ENCODE measurements at places on chromosomes 2 and 18.
A peak's percentile ranks its signal among the peaks of the same experiment; 100 is the strongest.

DNA sequence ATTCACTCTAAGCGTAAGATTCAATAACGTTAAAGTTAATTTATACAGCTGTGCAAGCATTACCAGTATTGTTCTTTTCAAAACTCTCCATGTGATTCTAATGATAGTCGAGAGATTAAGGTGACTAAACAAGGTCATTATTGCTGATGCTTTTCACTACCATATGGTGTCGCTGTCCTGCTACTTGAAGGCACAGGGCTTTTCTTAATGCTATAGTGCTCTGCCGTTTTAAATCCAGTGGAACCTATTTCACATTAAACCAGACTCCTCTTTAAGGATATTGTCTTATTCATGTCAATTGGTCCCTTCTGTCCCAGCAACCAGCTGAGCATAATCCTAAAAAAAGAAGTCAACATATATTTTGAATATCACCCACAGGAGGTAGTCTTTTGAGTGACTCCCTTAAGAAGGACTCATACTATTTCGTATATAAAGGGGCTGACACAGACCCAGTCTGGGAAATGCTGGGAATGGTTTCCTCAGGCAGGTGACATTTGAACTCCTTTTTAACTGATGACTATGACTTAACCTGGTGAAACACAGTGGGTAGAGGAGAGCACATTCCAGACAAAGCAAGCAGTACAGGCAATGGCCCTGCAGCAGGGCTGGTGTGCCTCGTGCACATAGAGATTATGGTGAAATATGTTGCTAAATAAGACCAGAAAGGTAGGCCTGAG, 53.9 kb upstream of the CYTIP start:
- no peak for DNase-seq

- DNase-seq = no peak
Measured at GRCh38 chr2:150591496-150592285, 104.2 kb upstream of the RND3 start.

DNA sequence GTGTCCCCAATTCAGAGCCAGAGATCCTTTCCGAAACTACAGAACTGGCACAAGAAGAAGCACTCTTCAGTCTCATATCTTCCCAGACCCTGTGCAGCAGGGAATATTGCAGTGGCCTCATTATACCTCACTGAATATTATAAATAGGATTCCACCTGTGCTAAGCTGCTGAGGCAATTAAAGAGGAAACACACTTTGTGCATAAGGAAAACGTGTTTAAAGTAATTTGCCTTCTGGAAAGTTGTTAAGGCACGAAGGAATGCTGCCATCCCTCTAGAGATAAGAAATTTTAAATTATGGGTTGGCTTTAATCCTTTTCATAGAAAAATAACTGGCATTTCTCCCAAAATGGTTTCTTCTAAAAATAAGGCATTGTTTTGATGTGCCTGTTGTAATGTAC, 233.3 kb downstream of the RAB3GAP1 start:
- no peak for DNase-seq

DNA sequence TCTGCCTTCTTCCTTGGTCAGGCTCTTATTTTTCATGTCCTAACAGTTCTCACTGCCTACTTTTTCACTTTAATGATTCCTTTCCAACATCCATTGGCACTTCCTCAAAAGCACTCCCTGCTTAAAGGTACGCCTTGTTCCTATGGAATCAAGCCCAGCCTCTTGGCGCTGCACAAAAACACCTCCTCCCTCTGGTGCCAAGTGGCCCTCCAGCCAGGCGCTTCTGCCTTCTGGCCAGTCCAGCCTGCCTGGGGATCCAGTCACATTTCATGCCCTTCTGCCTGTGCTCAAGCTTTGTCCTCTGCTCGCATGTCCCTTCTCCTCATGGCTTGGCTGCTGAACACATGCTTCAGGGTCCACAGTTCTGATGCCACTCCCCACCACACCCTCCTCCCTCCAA, 6.3 kb downstream of the TPRKB start:
- DNase-seq = no peak

DNA sequence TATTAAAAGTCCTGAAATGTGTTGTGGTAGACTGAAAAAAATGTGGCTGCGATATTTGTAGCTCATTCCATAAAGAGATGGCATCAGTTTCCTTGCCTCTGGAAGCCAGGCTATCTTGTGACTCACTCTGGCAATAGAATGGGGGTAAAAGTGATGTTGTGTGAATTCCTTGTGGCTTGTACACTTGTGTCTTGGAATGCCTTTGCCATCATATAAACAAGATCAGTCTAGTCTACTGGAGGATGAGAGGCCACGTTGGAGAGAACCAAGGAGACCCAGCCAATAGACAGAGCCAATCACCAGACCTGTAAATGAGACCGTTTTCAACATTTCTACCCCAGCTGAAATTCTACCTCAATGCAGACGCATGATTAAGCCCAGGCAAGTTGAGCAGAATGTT, 254.1 kb downstream of the TRIB2 start:
- DNase-seq = no peak

- no peak for DNase-seq
Measured at GRCh38 chr18:44857081-44857480, 176.4 kb downstream of the SETBP1 start.

- DNase-seq = no peak
Measured at GRCh38 chr18:11149441-11150270, at the start of gene PIEZO2. PIEZO2 (minus strand) TSS chr18:11149569; CDS start chr18:11148588, 981 bp downstream.

- peak; percentile 43 for DNase-seq
Measured at GRCh38 chr2:136384531-136385303, 266.8 kb upstream of the CXCR4 start.

GRCh38 chr2:117555965-117556364, 258.5 kb upstream of the DDX18 start:
- DNase-seq = no peak

DNA sequence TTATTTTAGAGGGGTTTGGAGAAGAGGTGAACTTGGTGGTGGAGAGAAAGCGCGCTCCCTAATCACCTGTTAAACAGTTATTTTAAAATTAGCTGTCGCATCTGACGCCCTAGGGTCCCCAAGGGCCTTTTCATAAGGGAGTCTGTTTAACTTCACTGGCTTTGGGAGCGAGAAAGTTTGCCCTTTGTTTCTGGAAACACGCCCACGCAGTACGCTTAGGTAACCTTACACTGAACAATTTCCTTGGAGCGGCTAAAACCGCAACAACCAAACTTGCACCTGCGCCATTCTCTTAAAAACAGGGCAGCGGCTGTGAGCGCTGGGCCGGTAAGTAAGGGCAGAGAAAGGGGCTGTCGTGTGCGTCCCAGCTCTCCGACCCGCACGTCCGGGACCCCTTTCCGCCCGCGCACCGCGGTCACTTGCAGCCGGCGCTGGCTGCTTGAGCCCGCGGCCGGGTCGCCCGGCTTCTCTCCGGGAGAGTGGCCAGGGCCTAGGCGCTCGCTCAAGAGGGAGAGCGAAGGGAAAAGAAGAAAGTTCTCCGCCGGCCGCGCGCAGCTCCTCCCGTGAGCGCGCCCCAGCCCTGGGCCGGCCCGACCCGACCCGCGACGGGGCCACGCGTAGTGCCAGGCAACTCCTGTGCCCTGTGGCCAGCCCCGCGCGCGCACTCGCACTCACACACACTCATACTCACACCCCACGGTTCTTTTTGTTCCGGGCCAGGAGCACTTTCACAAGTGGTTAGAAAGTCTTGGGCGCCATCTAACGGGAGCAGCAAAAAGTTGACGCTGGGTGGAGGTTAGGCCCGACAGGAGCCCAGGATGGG, 19.2 kb downstream of the POU3F3 start:
- DNase-seq = no peak

GRCh38 chr2:220703279-220703678, 868.8 kb downstream of the EPHA4 start:
- DNase-seq = no peak

- no peak for DNase-seq
Measured at GRCh38 chr2:64562148-64562784, 38.1 kb downstream of the AFTPH start.

DNA sequence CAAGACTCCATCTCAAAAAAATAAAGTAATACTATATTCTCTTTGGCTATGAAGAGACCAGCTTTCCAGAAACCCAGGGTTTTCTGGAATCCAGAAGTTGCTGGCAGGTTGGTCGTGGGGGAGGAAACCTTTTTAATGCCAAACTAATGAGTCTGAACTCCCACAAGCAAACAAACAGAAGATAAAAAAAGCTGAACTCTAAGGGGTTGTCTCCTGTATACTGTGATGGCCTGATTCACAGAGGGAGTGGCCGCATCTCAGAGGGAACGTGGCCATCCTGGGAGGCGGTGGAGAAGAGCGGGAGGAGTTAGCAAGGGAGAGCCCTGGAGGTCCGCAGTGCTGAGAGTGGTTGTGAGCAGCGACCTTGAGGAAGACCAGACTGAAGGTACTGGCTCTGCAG, 36.1 kb downstream of the LIMS1 start:
- DNase-seq = no peak

GRCh38 chr2:7324706-7325105, 407.5 kb downstream of the RNF144A start:
- no peak for DNase-seq

GRCh38 chr2:240288087-240288521, 147.4 kb upstream of the GPC1 start:
- DNase-seq = no peak

- DNase-seq = no peak
Measured at GRCh38 chr2:215782295-215782694, 231.1 kb downstream of the MREG start.

GRCh38 chr2:235935773-235936172, 232.4 kb downstream of the GBX2 start:
- DNase-seq = no peak

Data from activated CD4-positive, alpha-beta T cell treated with anti-CD3 and anti-CD28 coated beads, Interleukin-2, amount 50 U/mL, for 24 hours (primary cell).